Cardiac septum (tissue), 1 donor: ENCODE measurements at places on chromosomes 5 and 9. TPM values are rescaled to one million over a fixed set of nuclear protein-coding genes. Genes with fewer than 3 reads are reported as not detected.
A peak's percentile ranks its signal among the peaks of the same experiment; 100 is the strongest.

DNA sequence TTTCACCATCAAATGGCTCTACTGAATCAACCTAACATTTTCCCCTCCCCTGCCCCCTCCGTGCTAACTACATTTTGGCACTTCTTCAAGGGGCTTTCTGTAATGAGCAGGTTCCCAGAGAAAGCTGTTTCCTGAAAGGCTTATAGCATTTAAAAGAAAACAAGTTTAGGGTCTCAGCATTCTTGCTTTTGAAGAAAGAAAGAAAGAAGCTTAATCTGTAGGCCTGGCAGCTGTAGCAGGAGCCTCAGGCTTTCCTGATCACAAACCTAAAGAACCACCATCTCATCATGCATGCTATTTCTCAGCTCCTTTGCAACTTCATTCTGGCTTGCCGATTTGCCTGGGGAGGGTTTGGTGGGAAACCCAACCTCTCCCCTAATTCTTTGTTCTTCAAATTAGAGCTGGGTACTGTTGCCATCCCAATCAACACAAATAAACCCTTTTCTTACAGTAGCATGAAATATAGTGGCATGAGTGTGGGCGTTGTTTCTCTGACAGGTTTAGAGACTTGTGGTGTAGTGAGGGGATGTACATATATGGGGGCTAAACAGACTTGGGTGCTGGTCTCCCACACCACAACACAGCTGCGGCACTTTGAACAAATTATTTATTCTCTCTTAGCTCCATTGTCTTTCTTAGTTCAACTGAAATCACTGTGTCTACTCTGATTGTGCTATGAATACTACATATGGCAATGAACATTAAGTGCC lies 160.5 kb upstream of the TNC start:
- DNase-seq, result no peak

GRCh38 chr9:111052791-111053190 lies 14.5 kb upstream of the LPAR1 start:
- DNase-seq, result no peak

DNA sequence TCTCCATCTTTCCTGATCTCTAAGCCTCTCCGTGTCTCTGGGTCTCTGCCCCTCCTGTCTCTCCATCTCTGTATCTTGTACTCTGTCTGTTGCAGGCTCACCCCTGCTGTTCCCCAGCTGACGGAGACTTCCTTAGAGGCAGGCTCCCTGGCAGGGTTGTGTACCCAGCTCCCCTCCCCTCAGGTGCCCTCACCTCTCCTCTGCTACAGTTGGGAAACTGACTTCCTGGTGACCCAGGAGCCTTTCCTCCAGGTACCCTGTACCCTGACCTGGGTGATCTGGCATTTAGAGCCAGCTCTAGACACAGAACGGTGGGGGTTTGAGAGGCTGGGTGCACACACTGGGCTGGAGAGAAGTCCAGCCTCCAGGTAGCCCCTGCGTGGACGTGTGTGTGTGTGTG lies 37.7 kb downstream of the CXXC5 start:
- no peak for DNase-seq

GRCh38 chr5:103060424-103060954 lies 59.4 kb downstream of the GIN1 start:
- DNase-seq, result no peak

DNA sequence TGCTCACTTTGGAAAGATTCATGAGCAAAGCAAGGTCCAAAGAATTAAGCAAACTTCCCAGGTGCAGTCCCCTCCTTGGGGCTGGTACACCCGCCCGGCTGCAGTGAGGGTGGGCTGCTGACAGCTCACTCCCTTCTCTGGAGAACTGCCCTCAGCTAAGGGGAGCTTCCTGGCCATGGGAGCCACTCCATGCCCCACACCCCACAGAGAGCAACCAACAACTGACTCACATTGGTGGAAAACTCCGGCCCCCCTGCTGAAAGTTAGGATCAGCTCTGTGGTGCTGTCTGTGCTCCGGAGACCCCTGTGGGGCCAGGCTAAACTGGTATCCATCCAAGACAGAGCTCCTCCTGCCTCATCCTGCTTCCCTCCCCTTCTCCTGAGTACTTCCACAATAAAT lies 223.0 kb downstream of the GABBR2 start:
- peak; percentile 61 for DNase-seq

DNA sequence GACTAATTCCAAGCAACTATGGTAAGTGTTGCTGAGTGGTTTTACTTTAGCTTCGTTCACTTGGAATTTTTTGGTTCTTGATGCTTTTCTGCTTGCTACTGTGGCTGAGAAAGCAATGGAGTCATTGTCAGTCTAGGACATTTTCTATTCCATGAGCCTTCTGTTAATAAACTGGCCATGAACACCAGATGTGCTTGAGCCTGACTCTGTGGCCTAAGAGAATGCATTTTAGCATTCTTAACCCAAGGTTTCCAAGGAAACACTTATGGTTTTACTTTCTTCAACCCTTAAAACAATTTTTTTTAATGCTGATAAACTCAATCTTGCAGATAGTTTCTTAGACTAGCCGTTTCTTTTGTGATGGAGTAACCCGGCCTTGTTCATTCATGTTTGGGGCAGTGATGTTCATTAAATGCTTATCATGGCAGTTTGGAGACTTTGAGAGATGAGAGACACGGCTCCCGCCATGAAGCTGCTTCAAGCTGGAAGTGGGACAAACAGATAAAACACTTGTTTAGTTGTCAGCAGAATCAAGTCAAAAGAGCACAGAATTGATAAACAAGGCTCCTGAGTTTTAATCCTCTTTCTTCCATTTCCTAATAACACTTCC lies 42.4 kb downstream of the OSTF1 start:
- DNase-seq, result no peak

DNA sequence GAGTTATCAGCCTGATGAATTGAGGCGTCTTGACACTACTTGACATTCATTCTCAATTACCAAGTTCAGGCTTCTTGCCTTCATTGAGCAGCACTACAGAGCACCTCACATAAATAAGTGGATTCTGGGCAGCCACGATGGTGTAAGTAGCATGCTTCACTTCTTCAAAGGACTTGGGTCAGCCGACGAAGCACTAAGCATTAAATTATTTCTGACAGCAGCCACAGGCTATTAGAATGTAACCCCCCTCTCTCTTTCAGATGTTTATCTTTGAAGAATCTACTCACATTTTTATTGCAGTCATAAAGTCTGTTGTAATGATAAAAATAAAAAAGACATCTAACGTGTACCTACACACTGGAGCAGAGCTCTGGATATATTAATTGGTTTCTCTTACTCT lies 45.9 kb upstream of the VPS13A start:
- no peak for DNase-seq

- DNase-seq, result no peak
Measured at GRCh38 chr5:17157294-17157693, 60.1 kb upstream of the BASP1 start.

GRCh38 chr5:179266291-179267070 lies 78.8 kb downstream of the ADAMTS2 start:
- DNase-seq, result peak; percentile 63

GRCh38 chr5:603081-603998 lies 8.8 kb upstream of the CEP72 start:
- DNase-seq, result peak; percentile 73

- DNase-seq, result no peak
Measured at GRCh38 chr9:20558566-20559016, 63.7 kb downstream of the MLLT3 start.

DNA sequence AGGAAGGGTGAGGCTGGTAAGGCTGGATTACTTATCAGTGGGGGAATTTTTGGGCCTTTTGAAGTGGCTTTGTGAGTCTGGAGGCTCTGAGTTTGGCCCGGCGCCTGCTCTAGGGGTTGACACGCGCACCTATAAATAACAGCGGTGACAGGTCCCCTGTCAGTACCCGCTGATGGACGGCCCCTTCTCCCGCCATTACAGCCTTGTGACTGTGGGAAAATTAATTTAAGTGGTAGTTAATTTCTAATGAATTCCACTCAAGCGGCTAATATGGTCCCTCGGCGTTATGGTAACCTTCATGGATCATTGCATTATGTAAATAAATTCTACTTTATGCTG lies 16.5 kb downstream of the MRPL36 start:
- no peak for DNase-seq

- peak; percentile 39 for DNase-seq
Measured at GRCh38 chr5:135482381-135482933, 30.3 kb upstream of the TIFAB start.

GRCh38 chr9:23483566-23483965 lies 342.5 kb downstream of the ELAVL2 start:
- no peak for DNase-seq

- no peak for DNase-seq
Measured at GRCh38 chr9:99491408-99492158, 269.5 kb downstream of the SEC61B start.

- no peak for DNase-seq
Measured at GRCh38 chr5:39021413-39021812, 52.8 kb downstream of the RICTOR start.

- no peak for DNase-seq
Measured at GRCh38 chr5:168118042-168118668, 173.3 kb upstream of the WWC1 start.

GRCh38 chr5:78974011-78974410 lies 11.1 kb downstream of the ARSB start:
- no peak for DNase-seq

GRCh38 chr9:76624391-76625048 lies 139.7 kb upstream of the PCA3 start:
- DNase-seq, result no peak

DNA sequence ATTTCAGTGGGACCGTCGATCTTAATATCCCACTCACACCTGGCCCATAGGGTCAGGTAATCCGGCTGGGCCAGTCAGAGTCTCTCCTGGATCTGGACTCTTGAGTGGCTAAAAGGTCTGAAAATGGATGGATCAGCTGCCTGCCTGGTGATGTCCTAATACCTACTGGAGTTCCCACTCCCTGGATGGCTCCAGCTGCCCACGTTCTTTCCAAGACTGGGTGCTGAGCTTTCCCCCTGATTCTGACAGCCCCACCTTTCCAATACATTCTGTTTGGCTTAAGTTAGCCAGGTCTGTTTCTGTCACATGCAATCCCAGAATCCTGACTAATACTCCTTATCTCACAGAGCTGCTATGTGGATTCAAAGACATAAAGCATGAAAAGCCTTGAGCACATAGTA lies 10.2 kb downstream of the SH3PXD2B start:
- DNase-seq, result peak; percentile 35

ZNF608 gene
- 18.8 TPM for total RNA-seq

PCDHA9 gene
- 0.03 TPM for total RNA-seq

LCN9 gene
- not detected for total RNA-seq

SCGB3A2 gene
- not detected for total RNA-seq

TMEM203 gene
- total RNA-seq, result 40.6 TPM

GDNF gene
- total RNA-seq, result 0.30 TPM

BTNL3 gene
- not detected for total RNA-seq

SPINK13 gene
- not detected for total RNA-seq

ABO gene
- total RNA-seq, result 2.0 TPM

CCDC180 gene
- 2.2 TPM for total RNA-seq

LRRC19 gene
- total RNA-seq, result not detected

IL9 gene
- total RNA-seq, result not detected

INSL4 gene
- total RNA-seq, result not detected
